Uterine smooth muscle cell (primary cell): ENCODE measurements at places on chromosomes 6 and 20. TPM values are rescaled to one million over a fixed set of nuclear protein-coding genes. Genes with fewer than 3 reads are reported as not detected.

PNPLA1 gene
- not detected in 2 replicates for total RNA-seq

ACTL10 gene
- total RNA-seq = 2.1 and 2.7 TPM in 2 replicates

COX7A2 gene
- 251 and 289 TPM in 2 replicates for total RNA-seq

MYT1 gene
- total RNA-seq = not detected in 2 replicates

HAO1 gene
- total RNA-seq = not detected in 2 replicates

KIAA0408 gene
- 1.4 and 1.5 TPM in 2 replicates for total RNA-seq

SAPCD1 gene
- 1.00 and 1.2 TPM in 2 replicates for total RNA-seq

BHLHE23 gene
- total RNA-seq = not detected in 2 replicates

PRDM13 gene
- under 0.01 TPM in 1 of 2 replicates, not detected in the other for total RNA-seq

C20orf141 gene
- total RNA-seq = not detected in 2 replicates

ZBTB2 gene
- 7.5 and 9.3 TPM in 2 replicates for total RNA-seq

VGLL2 gene
- not detected in 2 replicates for total RNA-seq

RTEL1 gene
- total RNA-seq = 15.9 and 31.5 TPM in 2 replicates

RGS19 gene
- total RNA-seq = 7.5 and 8.7 TPM in 2 replicates

LST1 gene
- total RNA-seq = not detected in 2 replicates

BEND3 gene
- 1.2 and 2.2 TPM in 2 replicates for total RNA-seq
